ENCODE measurements at places on chromosomes 1 and 21.

- no peak for DNase-seq
Observed at GRCh38 chr1:66374148-66374547, 159.8 kb upstream of the SGIP1 start.

DNA sequence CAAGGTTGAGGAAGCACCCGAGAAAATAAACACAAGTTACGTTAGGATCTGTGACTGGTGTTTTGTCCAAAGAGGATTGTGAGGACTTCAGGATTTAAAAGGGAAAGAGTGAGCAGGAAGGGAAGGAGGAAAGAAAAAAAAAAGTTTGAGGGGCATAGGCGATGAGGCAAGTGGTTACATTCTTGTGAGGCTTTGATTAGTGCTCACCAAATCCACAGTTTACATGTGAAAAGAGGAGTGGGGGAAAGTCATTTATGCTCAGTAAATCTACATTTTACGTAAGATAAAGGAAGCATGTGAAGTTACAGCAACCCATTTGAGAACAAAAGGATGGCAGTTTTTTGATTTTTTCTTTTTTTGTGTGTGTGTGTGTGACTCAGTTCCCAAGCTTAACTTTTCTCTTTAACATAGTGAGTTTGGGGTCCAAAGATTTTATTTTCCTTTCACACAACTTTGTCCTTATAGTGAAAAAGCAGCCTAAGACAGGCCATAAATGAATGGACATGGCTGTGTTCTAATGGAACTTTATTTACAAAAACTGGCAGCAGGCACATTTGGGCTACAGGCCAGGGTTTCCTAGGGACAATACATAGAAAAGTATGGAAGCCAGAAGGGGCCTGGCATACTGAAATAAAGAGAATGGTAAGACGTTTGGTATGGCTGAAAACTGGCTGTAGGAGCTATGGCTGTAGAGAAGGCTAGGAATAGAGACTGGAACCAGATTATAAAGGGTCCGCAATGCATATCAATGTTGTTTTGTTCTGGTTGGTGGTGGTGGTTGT lies 121.7 kb downstream of the FGGY start:
- no peak for DNase-seq

- no peak for DNase-seq
Observed at GRCh38 chr1:12167493-12168429, 970 bp downstream of the TNFRSF1B start.

DNA sequence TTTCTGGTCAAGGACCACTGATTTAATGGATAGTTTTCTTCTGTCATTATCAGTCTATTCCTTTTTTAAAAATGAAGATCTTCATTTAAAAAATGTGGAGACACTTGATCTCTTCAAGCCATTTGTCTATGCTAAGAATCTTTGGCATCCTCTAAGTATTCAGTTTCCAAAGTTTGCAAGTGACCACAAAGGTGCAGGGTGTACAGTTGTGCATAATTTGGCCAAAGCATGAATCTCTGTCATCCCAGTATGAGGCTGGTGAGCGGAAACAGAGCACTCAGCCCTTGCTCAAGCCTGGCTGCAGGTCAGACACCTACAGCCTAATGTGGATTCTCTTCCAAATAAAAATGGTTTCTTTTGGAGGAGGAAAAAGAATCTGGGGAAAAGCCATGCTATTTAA lies 19.8 kb downstream of the PARP1 start:
- DNase-seq: no peak

GRCh38 chr1:203340112-203340790 lies 10.7 kb downstream of the FMOD start:
- DNase-seq: peak; percentile 58

DNA sequence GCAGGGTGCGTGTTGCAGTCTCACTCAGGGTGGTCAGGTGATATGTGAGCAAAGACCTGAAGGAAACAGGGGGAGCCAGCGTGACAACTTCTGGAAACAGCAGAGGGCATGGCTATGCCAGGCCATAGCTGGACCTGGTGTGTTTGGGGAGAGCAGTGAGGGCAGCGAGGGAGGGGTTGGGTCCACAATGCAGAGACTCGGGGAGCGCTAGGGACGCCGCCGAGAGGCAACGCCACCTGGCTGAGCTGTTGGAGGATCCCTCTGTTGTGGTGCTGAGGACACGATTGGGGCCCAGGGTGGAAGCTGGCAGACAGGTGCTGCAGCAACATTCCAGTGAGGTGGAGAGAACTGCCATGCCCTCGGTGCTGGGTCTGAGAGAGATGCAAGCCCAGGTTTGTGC lies 26.6 kb upstream of the LSS start:
- DNase-seq: no peak

DNA sequence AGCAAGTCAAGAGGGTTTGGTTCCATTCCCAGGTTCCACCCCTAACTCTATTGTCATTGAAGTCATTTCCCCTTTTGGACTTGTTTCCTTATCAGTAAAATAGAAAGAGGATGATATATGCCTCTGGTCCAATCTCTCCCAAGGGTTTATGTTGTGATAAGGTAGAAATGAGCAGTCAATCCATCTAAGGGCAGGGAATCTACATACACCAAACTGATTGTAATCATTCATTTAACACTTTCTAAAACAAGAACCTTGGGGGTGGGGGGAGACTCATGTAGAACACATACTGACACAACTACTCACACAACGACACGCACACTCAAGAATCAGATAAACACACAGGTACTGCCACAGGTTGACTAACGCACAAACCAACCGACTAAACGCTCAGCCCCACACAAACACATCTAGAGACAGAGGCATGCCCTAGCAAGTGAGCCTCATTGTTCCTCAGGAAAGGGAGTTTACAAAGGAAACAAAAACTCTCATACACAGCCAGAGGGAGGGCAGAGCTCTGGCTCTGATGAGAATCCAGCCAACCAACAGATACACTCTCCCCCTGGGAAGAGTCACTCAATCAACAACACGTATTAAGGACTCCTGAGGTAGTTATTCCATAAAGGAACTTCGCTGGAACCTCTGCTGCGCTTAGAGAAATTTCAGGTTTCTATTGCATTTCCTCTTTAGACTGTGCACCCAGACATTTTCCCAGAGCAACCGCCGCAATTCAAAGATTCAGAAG lies 1.0 kb downstream of the F11R start:
- no peak for DNase-seq

DNA sequence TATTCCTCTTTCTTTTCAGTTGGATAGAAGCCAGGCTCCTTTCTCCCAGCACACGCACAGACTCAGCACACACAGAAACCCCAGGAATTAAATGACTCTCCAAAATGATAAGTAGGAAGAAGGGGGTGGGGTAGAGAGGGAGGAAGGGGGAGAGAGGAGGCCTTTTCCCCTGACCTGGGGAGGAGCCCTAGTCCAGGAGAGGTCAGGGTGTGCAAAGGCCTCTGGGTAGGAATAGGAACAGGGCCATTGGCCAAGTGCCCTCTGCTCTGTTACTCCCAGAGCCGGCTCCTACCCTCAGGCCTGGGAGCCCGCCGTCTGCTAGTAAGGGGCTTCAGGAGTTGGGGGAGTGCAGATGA lies 35.6 kb upstream of the PUM1 start:
- DNase-seq: no peak

DNA sequence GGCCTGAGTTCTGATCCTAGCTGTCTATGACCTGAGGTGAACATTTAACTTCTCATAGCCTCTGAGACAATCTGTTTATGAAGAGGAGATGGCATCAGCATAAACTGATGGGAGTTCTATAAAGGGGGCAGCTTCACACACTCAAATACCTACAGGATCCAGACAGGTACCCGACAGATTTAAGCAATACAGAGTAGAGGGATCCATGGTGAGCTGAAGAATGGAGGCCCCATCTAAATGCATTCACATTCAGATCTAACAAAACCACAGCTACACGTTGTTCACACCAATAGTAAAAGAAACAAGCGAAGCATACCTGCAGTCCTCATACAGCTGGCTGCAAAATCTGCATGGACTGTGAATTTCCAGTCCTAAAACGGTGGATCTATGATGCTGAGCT lies 48.7 kb upstream of the ESRRG start:
- no peak for DNase-seq

- DNase-seq: no peak
Observed at GRCh38 chr1:243433737-243434370, 178.0 kb downstream of the SDCCAG8 start.

GRCh38 chr1:232589812-232590743 lies 39.9 kb downstream of the SIPA1L2 start:
- no peak for DNase-seq

DNA sequence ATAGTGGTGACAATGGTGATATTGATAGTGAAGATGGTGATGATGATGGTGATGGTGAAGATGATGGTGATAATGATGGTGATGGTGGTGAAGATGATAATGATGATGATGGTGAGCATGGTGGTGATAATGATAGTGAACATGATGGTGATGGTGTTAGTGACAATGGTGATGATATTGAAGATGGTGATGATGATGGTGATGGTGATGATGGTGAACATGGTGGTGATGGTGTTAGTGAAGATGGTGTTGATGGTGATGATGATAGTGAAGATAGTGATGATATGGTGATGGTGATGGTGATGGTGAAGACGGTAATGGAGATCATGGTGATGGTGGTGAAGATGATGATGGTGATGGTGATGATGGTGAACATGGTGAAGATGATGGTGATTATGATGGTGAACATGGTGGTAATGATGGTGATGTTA lies 259.2 kb downstream of the MATN1 start:
- DNase-seq: no peak

GRCh38 chr1:42934541-42935312 lies 23.9 kb downstream of the SLC2A1 start:
- no peak for DNase-seq

- no peak for DNase-seq
Observed at GRCh38 chr21:44736291-44737004, 25.1 kb upstream of the TSPEAR start.

DNA sequence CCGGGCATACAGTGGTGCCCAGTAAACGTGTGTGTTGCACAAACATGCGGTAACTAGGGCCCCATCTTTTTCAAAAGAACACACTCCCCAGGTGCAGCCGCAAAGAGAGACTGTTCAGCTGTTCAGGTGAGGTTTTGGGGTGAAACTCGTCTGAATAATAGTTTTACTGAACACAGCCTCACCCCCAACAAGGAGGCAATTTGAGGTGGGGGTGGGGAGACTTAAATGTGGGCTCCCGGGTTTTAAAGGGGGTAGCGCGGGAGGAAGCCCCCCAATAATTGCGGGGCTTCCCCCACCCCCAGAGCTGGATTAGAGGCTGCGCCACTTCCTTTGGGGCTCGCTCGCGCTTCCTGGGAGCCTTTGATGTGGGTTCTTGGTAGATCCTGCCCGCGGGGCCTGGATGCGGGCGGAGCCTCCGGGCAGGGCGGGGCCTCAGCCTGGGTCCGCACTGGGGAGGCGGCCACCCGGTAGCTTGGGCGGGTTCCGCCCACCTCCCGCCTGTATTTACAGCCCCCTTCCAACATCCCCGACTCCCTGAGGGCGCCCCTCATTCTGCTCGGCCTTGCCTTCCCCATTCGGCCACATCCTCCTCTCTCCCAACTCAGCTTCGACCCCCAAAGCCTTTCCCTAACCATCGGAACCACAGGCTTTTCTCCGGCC lies 6.4 kb upstream of the EPHA2 start:
- DNase-seq: peak; percentile 39

DNA sequence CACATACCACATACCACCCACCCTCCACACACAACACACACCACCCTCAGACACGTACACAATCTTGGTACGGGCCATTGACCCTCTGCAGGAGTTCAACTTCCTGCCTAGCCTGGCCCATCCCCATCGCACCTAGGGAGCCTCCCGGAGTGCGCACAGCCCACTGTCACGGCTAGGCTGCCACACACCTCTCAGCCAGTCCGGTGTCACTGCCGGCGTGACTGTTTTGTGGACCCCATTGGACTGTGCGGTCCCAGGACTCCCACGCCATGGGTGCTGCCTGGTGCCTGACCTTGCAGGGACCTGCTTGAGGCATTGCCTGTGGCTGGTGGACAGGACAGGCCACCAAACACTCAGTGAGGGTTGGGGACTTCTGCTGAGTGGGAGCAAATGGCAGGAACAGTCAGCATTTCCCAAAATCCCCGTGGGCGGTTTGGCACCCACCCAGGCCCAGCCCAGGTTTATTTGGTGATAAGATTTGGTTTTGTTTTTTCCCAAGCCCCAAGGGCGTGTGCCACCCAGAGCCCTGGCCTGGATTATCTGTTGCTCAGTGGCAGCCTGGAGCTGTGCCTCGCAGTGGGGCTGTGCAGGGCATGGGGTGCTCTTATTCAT lies 27.7 kb downstream of the RAB7B start:
- no peak for DNase-seq

DNA sequence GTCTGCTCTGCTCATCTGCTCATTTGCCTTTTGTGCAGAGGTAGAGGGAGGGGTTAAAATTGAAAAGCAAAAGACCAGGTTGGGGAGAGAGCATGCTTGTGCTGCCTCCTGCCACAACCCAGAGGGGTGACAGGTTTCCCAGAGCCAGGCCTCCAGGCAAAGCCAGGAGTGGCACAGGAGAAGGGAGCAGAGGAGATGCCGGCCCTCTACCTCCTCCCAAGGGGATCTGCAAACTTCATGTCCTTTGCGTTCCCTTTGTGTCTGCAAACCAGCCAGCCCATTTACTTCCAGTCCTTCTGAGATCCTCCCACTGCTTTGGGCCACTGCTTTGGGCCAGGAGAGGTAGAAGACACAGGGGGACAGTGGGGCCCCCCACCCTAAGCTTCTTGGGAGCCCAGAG lies 67.8 kb downstream of the EPHB2 start:
- no peak for DNase-seq

GRCh38 chr1:3856923-3857790 lies at the start of the genes CEP104 and DFFB:
Gene CEP104, minus strand, starts transcription at chr1:3857211. Its CDS starts 4,804 bp downstream, at chr1:3852407.
Gene DFFB, plus strand, starts transcription at chr1:3857476. Its CDS starts 128 bp downstream, at chr1:3857604.
- DNase-seq: peak; percentile 98

GRCh38 chr1:204726478-204726877 lies 40.9 kb upstream of the LRRN2 start:
- DNase-seq: no peak

DNA sequence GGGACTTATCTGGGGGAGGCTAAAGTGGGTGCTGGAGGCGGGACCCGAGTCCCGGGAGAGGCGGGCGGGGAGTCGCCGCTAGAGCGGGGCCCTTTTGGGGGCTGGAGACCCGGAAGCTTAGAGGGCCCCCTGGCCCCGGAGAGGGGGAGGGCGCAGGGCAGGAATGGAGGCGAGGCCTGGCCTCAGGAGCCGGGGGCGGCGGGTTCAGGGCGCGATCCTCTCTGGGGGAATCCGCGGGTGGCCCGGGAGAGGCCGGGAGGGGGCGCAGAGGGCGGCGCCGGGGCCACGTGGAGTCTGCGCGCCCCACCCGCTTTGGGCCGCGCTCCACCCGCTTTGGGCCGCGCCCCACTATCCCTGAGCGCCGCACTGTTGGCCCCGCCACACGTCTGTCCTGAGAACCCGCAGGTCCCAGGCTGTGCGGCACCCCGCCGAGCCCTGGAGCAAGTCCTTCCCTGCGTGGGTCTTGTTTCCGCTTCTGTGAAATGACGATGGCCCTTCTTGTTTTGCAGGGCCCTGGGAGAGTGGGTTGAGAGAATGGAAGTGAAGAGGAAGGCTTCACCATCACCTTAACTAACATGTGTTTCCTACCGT lies 84.4 kb downstream of the NKAIN1 start:
- peak; percentile 71 for DNase-seq
